A549 treated with dexamethasone at 1 μM for 4 hours (cell line): ENCODE measurements at places on chromosomes 7 and 10. TPM values are rescaled to one million over a fixed set of nuclear protein-coding genes. Genes with fewer than 3 reads are reported as not detected.

Gene PTPN20
- 3.6 to 4.4 TPM (median 3.7 TPM) in 5 replicates for total RNA-seq

Gene FGFBP3
- 2.1 to 2.4 TPM (median 2.3 TPM) in 5 replicates for total RNA-seq

Gene PNLIP
- 0.16 to 0.27 TPM (median 0.21 TPM) in 5 replicates for total RNA-seq

Gene DHX32
- 25.8 to 34.8 TPM (median 31.9 TPM) in 5 replicates for total RNA-seq

Gene TWIST1
- 0.97 to 2.8 TPM (median 2.7 TPM) in 5 replicates for total RNA-seq

Gene HGF
- 0.07 to 0.19 TPM (median 0.14 TPM) in 3 of 5 replicates, not detected in the others for total RNA-seq
